ENCODE measurements at places on chromosomes 2 and 18.

DNA sequence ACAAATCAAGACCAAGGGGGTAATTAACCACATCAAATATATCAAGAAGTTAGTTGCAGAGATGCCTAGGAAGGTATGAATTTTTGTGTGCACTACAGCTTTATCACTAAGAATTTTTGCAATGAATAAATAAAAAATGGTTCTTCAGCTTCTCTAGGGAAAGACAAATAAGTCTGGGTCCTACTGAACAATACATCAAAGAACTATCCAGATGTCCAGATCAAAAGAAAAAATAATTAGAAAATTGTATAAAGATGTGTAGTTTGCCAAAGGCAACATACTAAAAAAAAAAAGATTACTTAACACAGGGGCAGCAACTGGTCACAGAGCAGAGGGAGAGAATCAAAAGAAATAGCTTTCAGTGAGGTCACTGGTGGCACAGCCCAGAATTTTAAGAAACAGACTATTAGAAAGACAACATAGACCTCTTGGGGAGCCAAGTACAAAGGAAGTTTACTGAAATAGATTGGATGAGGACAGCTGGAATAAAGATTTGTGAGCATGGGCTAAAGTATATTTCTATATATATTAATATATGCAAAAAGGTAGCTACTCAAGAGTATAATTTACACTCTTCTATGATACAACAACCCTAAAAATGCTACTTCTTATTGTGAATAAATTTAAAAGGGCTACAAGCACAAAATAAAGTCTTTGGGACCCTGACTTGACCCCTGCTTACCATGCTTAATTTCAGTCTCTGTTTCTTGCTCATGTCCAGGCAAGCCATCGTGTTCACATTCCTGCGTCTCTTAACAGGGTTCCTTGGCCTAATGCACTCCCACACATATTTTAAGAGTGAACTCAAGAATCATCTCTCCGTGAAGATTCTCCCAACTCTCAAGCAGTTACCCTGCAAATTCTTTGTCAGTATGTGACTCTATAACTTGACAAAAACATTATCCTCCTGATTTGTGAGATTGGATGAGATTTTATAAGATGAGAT lies 99.0 kb upstream of the GRB14 start:
- DNase-seq, result no peak

GRCh38 chr2:73050121-73050545 lies 21.4 kb downstream of the SFXN5 start:
- DNase-seq, result no peak

GRCh38 chr2:25338401-25338800 lies 3.3 kb downstream of the DNMT3A start:
- DNase-seq, result no peak

DNA sequence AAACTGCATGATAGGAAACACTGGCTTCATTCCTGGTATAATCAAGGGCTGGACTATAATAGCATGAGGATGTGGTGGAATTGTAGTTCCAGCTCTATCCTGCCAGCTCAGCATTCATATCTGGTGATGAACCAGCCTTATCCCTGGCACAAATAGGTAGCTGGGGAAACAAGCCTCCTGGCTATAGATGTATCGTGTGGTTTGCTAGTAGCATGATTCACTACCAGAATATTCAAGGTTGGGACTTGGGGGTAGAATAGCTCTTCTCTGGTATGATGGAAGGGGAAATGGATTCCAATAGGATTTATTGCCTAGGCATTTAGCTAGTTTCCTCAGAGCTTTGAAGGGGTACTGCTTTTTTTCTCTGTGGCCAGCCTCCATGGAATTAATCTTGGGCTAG lies 532.8 kb downstream of the FBXO15 start:
- DNase-seq, result no peak
